ENCODE measurements at places on chromosomes 5 and 9. TPM values are rescaled to one million over a fixed set of nuclear protein-coding genes. Genes with fewer than 3 reads are reported as not detected.

DNA sequence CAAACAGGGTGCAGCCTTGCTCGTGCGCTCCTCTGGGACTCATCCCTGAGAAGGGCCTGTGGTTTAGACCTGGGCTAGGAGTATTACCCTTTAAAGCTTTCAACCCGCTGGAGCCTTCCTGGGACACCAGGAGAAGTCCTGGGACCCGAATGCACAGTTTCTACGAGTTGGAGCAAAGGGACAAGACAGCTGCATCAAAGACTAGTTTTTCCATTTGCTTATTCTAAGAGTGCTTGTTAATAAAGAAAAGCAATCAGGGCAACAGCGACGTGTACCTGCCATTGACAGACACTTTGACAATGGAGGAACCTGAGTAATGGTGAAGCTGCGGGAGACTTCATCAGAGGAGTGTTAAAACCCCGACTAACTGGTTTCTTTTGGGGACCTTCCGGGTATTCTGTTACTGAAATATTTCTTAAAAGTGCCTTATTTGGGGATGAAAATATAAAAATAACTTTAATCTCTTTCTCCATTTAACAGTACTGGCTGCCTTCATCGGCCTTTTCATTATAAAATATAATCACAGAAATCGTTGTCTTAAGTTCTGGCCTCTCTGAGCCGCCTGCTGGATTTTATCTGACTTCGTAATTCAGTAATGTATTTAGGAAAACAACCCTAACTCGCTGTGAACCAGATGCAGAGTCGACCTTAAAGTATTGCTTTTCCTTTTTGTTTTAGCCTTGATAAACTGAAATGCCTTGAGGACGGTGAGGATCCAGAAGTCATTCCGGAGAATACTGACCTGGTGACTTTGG is 732 bp downstream of the SNAPC3 start:
- DNase-seq, result no peak

GRCh38 chr5:144453753-144454152 is 283.1 kb downstream of the KCTD16 start:
- DNase-seq, result no peak

DNA sequence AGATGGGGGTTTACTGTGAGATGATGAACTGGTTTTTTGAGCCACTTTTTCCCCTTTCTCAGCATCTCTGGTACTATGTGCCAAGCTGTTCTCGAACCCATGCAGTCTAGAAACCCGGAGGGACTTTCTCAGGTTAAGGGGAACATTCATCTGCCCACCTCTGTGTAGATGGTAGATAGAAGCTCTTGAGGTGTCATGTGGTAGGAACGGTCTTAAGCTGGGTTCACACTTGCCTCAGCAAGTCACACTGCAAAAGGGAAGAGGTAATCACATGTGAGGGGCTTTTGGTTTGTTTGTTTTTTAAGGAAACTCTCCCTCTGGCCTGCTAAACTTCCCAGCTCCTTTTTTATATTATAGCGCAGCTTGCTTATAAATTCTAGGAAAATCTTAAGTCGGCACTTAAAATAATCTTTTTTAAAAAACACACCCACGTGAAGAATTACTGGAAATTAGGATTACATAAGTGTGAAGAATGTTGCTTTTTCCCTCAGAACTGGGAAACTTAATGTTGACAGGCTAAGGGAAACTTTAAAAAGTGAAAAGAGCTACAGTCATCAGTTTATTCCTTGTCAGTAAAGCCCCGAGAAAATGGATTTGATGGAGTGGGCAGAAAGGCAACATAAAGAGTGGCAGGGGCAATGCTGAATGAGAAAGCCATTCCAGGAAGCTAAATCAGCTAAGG is 430.3 kb downstream of the ARHGEF28 start:
- DNase-seq, result no peak

DNA sequence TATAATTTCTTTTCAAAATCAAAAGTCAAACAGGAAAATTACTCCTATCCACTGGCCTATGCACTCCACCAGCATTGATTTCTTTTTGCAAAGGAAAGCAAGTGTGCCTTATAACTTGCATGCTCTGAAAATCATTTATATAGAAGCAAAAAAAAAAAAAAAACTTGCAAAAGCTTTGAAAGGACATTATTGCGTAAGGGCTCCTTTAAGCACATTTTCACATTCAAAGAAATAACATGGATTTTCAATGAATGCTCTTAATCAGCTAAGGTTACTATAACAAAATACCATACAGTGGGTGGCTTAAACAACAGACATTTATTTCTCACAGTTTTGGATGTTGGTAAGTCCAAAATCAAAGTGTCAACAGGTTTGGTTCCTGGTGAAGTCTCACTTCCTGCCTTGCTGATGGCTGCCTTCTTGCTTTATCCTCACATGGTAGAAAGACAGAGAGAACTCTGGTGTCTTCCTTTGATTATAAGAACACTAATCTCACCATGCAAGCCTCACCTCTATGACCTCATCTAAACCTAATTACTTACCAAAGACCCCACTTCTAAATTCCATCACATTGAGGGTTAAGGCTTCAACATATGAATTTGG is 755.2 kb upstream of the CDH10 start:
- DNase-seq, result no peak

GRCh38 chr9:37678789-37679273 is 28.1 kb downstream of the FRMPD1 start:
- DNase-seq, result no peak

DNA sequence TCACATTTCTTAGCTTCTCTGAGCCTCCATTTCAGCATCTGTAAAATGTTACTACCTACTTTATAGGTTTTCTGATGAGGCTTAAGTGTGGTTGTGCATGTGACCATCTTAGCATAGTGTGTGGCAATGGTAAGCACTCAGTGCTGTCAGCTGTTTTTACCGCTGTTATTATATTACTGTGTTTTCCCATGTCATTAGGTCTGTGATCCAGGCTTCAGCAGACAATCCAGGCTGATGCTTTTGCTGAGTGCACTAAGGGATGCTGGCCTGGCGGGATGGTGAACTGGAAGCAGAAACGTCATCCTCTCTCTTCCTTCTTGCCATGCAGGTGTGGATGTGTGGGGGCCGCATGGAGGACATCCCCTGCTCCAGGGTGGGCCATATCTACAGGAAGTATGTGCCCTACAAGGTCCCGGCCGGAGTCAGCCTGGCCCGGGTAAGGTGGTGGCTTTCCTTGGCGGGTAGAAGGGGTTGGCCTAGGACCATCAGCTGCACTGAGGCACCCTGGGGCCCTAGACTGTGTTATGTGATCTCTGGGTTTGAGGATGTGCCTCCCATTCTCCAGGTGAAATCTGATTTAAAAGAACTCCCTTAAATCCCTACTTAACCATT is 41.9 kb upstream of the SAP30L start:
- DNase-seq, result no peak

The BHMT gene
- 312 TPM for polyA plus RNA-seq

The MATR3 gene
- 736 TPM for polyA plus RNA-seq

The FLT4 gene
- 34.1 TPM for polyA plus RNA-seq

Measured in renal cortex interstitium (tissue), 15 donors.